ENCODE measurements at places on chromosomes 2 and 18.

- DNase-seq, result peak; percentile 14
Observed at GRCh38 chr2:47134386-47135090, 20.6 kb downstream of the STPG4 start.

GRCh38 chr2:182167882-182168281 lies 182.2 kb downstream of the PPP1R1C start:
- no peak for DNase-seq

DNA sequence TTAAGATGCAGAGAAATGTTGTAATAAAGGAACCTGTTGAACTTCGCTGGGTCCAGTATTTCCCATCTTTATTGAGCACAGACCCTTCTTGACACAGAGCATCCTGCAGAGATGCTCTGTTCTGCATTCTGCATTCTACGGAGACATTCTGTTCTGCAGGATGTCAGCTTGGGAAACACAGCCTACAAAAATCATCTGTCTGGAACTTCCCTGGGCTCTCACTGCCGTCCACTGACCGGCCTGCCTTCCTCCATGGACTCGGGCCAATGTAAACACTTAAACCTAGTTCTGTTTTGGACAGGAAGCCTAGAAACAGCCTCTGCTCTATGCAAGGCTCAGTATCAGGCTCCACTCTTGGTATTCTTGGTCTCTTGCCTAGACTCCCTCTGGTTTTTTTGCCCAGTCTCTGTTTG lies 90.0 kb upstream of the PPP1CB start:
- DNase-seq, result peak; percentile 68

GRCh38 chr2:125746321-125747164 lies 909.4 kb upstream of the GYPC start:
- DNase-seq, result no peak

DNA sequence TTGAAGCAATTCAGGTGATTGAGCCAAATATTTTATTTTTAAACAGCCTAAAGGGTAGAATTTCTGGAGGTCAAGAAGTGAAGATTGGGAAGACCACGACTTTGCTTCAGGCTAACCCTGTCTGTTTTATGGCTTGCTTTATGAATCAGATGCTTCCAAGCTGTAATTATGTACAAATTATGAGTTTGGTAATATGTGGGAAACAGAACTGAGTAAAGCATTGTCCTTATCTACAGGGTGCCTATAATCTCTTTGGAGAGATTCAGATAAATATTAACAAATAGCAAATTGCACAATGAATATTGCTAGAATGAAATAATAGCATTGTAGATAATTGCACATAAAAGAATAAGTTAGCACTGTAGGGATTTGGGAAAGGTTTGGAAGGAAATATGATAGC lies 539.4 kb upstream of the CDH2 start:
- no peak for DNase-seq

- DNase-seq, result no peak
Observed at GRCh38 chr18:58438958-58439300, 190.0 kb downstream of the ALPK2 start.

GRCh38 chr2:152488075-152488474 lies 153.1 kb downstream of the FMNL2 start:
- DNase-seq, result no peak

DNA sequence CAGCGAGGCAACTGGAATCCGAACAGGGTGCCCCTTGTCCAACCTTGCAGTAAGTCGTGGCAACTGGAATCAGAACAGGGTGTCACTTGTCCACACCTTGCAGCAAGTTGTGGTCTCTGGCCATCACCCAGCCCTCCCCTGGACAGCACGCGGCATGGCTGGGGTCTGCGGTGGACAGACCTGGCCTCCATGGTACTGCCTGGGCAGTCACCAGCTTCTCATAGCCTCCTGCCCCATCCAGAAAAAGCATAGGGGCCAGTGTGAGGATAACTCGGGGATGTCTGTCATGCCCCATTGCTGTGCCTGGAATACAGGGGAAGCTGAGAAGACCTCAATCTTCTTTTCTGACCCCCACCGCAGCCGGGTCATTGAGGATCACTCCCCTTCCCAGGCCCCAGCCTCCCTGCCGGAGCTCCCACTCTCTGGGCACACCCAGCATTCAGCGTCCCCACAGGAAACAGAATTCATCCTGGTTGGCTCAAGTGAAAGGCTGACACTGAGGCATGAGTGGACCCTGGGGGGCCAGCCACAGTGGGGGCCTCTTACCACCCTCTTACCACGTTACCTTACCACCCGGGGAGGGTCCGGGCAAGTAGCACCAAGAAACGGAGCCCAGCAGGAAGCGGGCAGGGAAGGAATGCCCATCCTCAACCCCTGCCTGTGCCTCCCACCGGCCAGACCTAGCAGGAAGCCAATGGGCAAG lies 68.0 kb upstream of the RAB6C start:
- no peak for DNase-seq

DNA sequence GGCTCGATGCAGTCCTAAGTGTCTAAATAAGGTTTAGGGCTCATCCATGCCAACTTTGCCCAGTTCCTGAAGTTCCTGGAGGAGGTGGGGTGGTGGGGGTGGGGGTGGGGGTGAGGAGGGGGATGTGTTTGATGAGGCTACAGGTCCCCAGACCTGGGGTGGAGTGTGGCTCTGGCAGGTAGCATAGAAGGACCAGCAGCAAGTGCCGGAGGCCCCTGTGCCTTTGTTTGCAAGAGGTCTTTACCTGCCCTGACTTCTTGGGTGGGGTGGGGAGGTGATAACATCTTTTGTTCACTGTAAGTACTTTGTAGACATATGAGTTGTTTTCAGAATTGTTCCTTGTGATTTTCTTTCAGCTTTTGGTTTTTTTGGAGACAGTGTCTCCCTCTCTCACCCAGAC lies 10.0 kb downstream of the SH3BP4 start:
- DNase-seq, result no peak

GRCh38 chr2:67686254-67686653 lies 289.1 kb downstream of the ETAA1 start:
- no peak for DNase-seq

DNA sequence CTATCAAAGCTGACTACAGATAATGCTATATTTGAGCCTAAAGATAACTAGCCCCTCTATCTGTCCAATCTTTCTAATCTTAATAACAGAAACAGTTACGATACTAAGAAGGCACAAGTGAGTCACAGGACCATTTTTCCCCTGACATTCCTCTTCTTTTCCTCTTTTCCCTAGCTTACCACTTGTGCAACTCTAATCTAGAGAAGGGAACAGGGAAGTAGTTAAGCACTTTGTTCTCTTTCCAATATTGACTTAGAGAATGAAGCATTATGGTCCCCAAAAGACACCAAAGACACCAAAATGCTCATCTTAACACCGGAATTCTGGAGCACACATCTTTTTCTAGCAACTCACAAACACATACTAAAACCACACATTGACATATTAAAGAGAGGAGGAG lies 1.8 kb downstream of the PDE11A start:
- no peak for DNase-seq

GRCh38 chr2:6934345-6934744 lies 17.1 kb downstream of the RNF144A start:
- DNase-seq, result no peak

DNA sequence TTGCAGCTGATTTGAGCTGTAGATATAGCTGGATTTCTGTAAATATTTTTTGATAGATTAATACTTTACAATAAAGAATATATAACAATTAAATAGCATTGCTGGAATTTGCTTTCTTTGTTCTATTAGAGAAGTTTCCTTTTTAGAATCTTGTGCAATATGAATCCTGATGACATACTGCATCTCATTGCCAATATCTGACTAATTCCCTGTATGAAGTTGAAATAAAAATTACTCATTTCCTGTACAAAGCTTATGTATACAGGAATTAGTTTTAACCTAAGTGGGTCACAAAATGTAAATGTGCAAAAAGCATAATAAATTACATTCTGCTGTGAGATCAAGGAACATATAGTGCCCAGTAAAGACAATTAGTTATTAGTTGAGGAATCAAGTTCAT lies 72.8 kb upstream of the TMEFF2 start:
- DNase-seq, result peak; percentile 86

DNA sequence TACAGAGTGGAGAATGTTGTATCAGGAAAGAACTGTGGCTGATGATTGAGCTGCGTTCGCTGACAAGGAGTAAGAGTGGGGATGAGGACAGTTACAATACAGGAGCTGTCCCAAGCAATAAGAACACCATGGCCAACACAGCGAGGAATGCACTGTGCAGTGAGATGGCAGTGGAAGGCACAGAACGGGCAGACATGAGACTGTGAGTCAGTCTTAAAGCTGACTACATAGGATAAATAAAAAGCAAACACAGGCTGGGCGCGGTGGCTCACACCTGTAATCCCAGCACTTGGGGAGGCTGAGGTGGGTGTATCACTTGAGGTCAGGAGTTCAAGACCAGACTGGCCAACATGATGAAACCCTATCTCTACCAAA lies 89.8 kb downstream of the CABYR start:
- no peak for DNase-seq

- DNase-seq, result no peak
Observed at GRCh38 chr2:146207417-146207816, 1637.4 kb upstream of the ACVR2A start.

- DNase-seq, result no peak
Observed at GRCh38 chr18:22603902-22604301, 186.2 kb upstream of the CTAGE1 start.

DNA sequence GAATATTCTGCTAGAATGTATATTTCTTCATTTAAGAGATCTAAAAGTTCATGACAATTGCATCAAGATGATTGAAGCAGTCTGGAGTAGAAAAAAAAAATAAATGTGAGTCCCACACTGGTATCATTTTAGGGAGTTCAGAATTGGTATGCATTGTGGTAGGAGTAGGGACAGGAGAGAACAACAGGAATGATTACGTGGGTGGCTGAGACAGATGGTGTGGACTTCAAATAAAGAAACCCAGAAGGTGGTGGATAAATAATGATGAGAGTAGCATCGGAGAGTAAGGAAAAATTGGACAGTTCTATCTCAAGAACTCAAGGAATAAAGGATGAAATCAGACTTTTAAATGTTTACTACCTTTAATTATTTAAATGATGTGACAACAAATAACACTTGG lies 289.6 kb downstream of the GALNT13 start:
- DNase-seq, result no peak

DNA sequence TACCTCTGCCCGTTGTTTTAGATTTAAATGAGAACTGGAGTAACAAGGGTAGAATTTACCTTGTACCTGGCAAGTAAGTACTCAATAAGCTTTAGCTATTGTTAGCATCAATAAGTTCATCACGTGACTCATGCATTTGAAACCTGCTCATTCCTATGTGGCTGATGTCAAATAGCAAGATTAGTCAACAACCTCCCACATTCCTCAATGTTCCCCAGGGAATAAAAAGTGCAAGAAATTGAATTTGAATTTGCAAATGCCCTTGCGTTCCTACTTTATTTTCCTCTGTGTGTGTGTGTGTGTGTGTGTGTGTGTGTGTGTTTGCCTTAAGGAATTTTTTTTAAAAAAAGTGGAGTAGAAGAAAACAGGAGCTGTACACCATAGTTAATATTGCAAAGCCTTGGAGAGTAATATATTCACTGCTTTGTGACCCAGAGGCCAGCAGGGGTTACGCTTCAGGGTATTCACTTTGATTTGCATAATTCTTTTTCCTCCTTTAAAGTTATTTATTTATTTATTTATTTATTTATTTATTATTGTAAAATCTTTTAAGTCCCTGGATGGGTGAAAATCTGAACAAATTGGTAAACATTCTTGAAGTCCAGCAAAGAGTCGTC lies 43.9 kb upstream of the DNAH7 start:
- DNase-seq, result peak; percentile 98

DNA sequence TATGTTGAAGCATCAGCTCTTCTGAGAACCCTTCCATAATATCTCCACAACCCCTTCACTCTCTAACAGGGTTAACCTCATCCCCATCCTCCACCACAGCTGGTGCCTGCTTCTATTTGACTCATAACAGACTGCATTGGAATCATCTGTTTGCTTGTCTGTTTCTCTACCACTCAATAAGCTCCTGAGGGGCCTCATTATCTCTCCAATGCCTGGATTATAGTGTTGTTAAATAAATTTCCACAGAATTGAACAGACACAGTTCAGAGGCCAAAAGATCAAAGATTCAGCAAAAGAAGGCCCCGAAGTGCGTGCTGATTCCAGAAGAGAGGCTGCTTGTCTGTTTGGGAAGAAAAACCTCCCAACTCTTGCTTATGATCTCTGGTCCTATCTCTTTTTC lies 33.7 kb upstream of the FAM98A start:
- DNase-seq, result no peak

DNA sequence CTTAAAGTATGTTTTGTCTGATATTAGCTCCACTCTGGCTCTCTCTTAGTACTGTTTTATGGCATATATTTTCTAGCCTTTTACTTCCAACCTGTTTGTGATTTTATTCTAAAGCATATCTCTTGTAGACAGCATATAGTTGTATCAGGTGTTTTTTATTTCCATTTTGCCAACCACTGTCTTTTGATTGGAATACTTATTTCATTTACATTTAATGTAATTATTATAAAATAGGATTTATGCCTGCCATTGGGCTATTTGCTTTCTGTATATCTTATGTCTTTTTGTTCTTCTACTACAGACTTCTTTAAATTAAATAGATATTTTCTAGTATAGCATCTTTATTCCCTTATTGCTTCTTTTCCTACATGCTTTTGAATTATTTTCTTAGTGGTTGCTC lies 67.3 kb downstream of the LRRC30 start:
- DNase-seq, result no peak

DNA sequence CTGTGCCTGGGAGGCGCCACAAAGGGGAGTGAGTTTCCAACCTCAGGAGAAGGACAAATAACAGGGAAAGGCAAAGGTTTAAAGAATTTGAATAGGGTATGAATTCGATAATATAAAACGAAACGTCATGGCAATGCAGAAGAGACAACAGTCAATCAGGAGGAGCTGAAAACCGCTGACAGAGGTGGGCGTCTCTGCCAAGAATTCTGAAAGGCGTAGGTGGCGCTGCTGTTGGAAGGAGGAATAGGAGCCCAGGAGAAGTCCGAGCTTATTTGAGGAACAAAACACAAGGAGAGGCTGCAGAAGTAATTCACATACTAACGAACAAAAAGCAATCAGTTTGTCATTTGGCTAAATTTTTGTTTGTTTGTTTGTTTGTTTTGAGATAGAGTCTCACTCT lies 485.8 kb upstream of the POU3F3 start:
- no peak for DNase-seq

DNA sequence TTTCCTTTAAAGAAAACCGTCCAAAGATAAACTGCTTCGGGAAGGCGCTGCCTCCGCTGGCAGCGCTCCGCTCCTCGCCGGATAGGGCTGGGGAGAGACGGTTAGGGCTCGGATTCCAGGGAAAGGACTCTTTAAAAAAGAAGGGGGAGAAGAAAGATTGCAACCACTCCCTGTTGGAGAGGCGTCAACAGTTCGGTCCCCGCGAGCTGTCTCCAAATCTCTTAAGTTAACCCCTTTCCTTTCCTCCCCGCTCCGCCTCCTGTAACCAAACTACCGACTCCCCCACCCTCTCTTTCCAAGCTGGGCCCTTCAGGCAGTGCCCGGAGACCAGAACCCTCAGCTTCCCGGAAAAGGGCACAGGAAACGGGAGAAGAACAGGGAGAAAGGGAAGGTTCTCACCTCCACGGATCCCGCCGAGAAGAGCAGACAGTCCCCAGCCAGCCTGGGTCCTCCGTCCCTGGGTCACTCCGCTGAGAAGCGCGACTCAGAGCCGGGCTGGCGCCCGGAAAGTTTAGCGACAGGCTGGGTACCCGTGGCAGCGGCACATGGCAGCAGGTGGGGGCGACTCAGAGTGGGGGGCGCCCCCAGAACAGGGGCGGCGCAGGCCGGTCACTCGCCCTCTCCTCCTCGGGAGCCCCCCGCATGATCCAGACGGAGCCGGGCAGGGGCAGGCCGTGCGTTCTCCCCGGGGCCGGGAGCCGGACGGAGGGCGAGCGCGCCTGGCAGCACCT lies 675 bp downstream of the FZD5 start:
- no peak for DNase-seq
